ENCODE measurements at places on chromosomes 5 and 9. TPM values are rescaled to one million over a fixed set of nuclear protein-coding genes. Genes with fewer than 3 reads are reported as not detected.

The MYO10 gene
- total RNA-seq: 1.7 TPM

The FOXD4L4 gene
- 0.53 TPM for total RNA-seq

The SLC23A1 gene
- total RNA-seq: 67.9 TPM

The RCL1 gene
- total RNA-seq: 26.8 TPM

The NMUR2 gene
- not detected for total RNA-seq

The HNRNPH1 gene
- total RNA-seq: 959 TPM

The LRRC14B gene
- total RNA-seq: 4.4 TPM

The PCDHB5 gene
- total RNA-seq: not detected

The FKTN gene
- total RNA-seq: 19.1 TPM

The LECT2 gene
- not detected for total RNA-seq

The ZFP37 gene
- 1.6 TPM for total RNA-seq

DNA sequence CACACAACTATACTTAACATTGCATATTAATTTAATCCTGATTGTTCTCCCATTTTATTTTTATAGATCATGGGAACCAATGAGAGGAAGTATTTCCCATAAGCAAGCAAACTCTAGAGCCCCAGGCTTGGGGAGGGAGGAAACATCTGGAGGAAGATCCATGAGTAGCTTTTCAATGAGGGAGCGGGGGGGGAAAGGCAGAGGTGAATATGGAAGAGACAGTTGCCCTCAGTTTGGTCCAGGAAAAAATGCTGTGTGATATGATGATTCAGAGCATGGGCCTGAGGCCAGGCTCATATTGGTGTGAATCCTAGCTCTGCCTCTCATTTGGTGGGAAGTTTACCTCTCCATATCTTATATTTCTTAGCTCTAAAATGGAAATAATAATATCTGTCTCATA lies 42.2 kb upstream of the ALDOB start:
- DNase-seq: no peak

GRCh38 chr5:173229382-173229959 lies 5.5 kb downstream of the NKX2-5 start:
- DNase-seq: no peak

DNA sequence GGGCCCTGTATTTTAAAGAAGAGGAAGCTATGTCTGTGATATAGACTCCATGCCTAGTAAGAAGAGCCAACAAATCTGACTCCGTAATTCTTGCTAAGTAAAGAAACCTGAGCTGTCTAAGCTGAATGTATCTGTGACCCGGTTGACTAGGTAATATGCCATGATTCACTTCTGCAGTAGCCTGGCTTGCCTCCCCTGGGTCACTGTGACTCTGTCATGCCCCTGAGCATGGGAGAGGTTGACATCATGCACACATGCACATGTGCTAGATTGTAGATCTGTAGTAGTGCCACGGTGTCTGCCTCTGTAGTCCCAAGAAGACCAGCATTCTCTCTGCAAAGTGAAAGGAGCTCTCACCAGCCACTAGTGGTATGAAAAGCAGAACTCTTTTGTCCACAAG lies 9.1 kb downstream of the SLC22A5 start:
- no peak for DNase-seq

GRCh38 chr5:163504079-163504931 lies 1.1 kb upstream of the MAT2B start:
- peak; percentile 45 for DNase-seq

GRCh38 chr5:169637549-169638121 lies 560 bp downstream of the DOCK2 start:
- peak; percentile 86 for DNase-seq

- no peak for DNase-seq
These were observed 35.1 kb downstream of the CORO2A start for GRCh38 chr9:98157372-98157771.

- no peak for DNase-seq
These were observed 20.4 kb downstream of the AUH start for GRCh38 chr9:91341258-91341746.

DNA sequence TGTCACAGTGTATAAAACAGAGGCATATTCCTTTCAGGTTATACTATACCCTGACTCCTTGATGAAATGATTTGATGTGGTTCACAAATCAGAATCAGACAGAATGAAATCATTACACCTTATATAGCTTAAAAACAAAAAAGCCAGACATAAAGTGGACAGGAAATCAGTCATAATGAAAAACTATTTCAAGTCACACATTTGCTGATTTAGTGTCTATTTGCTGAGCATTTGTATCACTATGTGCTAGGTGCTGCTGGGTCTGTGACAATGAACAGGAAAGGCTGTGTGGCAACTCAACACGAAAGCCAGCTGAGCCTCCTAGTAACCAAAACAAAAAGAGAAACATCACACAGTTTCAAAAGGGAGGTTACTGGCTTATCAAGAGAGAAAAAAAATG lies 194.0 kb downstream of the EFNA5 start:
- DNase-seq: peak; percentile 71

DNA sequence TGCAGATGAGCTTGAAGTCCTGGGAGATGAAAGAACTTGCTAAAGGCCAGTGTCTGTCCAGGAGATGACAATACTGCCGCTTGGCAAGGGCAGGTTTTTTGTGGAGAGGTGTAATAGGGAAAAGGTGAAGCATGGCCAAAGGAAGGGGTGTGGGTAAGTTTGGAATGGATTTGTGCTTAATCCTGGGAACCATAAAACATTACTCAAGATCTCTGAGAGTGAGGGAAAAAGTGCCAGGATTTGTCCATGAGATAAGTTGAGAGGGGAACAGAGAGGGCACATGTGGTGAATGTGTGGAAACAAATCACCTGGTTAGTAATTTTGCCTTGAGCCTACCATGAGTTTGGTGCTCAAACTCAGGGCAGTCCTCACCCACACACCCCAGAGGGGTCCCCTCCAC lies 108.8 kb upstream of the CD180 start:
- no peak for DNase-seq

- DNase-seq: peak; percentile 64
These were observed 52.6 kb downstream of the TENT4A start for GRCh38 chr5:6765612-6766525.

- DNase-seq: peak; percentile 96
These were observed at the start of gene FEM1C for GRCh38 chr5:115544436-115545350. TSS of gene FEM1C (minus strand) at chr5:115544775. CDS start at chr5:115543493, 1,282 bp downstream.
